HEK293T (cell line): ENCODE measurements at places on chromosomes 12 and 14.

DNA sequence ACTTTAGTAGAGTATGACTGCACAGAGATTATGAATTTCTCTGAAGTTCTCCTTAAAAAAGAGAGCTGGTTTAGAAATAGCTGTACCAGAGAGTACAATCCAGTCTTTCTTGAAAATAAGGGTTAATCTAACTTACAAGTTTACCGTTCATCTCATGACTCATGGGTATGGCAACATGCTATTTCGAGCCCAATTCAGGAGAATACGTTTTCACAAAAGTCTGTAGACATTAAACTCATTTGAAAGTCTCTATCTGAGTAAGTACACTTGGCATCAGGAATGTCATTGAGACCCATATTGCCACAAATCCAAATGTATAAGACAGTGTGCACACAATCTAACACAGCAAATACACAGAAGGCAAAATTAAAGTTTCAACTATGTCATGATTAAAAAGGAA lies 160.5 kb downstream of the PIK3C2G start:
- DNase-seq: no peak

GRCh38 chr14:38207736-38208617 lies at the start of gene SSTR1:
TSS of gene SSTR1 (plus strand) at chr14:38207904. CDS start at chr14:38209390, 1,486 bp downstream.
- no peak for DNase-seq

DNA sequence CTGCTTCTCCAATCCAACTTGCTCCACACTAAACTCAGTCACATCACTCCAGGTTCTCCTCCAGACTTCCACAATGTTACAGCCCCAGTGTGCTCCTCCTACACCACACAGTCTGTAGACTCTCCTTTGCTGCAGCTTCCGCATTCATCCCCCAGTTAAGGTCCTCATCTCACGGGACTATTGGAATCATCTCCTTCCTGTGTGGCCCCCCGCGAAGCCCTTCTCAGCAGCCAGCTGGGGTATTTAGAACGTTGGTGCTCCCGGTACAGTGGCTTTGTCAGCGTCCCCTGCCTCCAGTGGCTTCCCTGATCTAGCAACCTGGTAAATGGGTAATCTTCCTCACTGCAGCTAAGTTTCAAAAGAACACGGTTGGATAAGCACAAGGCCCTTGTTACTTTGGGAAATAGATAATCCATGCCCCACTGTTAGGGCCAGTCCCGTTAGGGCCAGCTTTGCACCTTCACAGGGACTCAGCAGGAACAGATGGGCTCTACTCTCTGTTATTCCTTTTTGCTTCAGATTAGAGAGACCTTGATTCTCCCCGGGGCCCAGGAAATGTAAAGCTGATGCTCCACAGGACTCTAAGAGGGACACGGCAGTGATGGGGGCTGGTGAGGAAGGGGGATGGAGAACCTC lies 823 bp upstream of the TSPAN11 start:
- DNase-seq: no peak

DNA sequence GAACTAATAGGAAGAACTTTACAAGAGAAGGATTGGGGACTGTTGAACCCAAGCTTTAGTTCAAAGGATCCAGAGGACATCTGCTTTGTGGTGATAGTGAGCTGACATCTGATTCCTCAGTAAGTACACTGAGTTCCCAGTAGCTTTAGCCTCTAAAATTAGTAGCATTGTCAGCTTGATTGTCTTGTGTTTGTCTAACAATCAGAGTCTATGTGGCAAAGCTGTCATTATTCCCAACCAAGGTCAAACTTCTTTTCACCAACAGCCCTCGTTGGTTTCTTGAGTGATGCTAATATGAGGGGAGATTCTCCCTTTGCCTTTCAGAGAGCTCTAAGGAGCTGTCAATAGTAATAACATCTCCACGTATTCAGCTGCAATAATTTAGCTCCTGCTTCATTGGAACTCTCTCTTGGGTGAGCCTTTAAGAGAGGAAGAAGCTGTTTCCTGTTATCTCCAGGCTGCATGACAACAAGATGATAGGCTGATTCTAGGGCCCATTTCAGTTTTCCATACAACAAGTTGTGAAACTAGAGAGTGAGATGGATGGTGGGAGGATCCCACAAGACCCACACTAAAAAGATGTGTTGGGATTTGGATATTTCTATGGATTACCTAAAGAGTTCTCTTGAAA lies 46.7 kb downstream of the TGFB3 start:
- no peak for DNase-seq

GRCh38 chr12:94802796-94803195 lies 152.4 kb upstream of the TMCC3 start:
- DNase-seq: no peak
